Brain microvascular endothelial cell (primary cell): ENCODE measurements at places on chromosomes 11 and 22.

DNA sequence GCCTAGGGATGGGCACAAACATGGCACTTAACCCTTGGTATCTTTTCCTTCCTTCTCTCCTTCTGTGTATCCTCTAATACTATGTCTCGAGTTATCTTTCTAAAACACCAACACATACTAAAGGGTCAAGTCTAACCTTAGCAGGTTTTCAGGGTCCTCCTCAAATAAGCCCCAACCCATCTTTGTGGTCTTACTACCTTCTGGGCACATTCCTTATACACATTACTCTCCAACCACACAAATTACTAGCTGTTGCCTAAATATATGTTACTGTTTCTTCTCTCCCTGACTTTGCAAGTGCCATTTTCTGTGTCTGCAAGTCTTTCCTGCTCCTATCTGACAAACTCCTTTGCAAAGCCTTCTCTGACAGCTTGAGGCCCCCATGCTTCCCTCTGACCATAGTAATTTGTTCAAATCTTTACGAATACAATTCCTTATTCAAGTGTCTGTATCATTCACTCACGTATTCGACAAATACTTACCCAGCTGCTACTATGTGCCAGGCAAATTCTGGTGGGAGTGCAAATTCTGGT is 15.8 kb upstream of the NUP160 start:
- DNase-seq = no peak

DNA sequence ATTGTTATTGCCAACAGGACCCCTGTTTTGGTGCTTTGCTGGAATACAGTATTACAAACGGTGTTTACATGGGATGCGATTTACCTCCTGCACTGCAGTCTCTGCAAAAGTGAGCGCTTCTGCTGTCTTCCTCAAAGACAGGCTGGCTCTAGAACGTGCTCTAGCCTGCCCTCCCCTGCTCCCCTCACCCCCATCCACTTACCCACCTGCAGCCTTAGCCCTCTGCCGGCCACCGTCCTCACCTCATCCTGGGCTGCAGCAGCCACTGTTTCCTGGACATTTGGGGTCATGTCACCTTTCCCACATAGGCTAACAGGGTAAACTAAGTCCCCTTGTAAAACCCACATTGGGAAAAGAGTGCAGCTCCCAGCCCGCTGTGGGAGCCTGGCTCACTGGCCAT is 9.6 kb upstream of the PANX2 start:
- DNase-seq = no peak

GRCh38 chr11:47498584-47499152 is 49.7 kb upstream of the RAPSN start:
- no peak for DNase-seq

GRCh38 chr11:113245216-113245615 is 69.2 kb upstream of the TTC12 start:
- DNase-seq = no peak

DNA sequence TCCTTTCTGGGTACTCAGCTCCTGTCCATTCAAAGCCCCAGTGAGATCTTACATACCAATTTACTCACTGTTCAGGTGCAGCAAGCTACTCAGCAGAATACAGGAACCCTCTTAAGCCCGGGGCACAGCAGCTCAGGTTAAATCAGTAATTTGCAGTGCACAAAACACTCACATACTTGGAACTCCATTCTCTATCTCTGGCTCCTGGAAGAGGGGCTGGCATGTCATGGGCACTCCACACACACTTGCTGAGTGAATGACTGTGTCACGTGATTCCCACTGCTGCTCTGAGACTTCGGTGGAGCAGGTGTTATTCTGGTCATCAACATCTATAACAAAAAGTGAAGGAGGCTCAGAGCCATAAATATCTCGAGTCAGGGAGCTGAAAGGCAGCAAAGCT is 157.3 kb upstream of the BDNF start:
- no peak for DNase-seq

- DNase-seq = peak; percentile 43
These were observed 22.7 kb upstream of the PICALM start for GRCh38 chr11:86091566-86091965.

GRCh38 chr11:2320568-2321310 is 18.9 kb downstream of the TSPAN32 start:
- no peak for DNase-seq

- no peak for DNase-seq
These were observed 21.7 kb downstream of the GRAMD4 start for GRCh38 chr22:46641811-46642266.

DNA sequence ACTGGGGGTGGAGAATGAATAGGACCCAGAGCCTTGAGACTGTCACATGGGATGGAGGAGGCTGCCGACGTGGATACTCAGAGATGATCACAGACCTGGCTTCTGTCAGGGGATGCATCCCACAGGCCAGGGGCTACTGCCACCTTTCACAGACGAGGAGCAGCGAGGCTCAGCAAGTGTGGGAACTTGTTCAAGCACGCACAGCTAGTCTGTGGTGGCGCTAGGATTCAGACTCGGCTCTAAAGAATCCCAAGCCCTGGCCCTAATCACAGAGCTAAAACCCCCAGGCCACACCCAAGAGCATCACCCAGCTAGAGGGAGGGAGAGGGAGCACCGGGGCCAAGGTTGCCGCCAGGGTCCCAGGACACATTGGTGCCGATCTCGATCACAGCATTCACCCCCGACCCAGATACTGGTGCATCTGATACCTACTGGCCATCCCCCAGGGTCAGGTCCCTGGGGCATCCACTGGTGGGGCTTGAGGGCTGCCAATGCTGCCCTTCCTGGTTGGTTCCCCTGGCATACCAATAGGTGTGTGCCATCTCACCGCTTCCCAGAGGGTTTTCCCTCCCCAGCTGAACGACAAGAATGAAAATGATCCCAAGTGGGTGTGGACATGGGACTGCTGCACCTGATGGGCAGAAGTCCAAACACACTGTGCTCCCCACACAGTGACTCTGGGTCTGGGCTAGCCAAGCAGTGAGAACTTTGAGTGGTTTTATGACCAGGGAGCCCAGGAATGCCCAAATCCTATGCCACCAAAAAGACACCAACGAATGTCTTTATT is 6.2 kb downstream of the CHST1 start:
- DNase-seq = no peak

- DNase-seq = peak; percentile 87
These were observed 174.9 kb upstream of the C11orf87 start for GRCh38 chr11:109247071-109247470.

GRCh38 chr11:63837739-63838138 is 1.2 kb upstream of the MARK2 start:
- DNase-seq = no peak

DNA sequence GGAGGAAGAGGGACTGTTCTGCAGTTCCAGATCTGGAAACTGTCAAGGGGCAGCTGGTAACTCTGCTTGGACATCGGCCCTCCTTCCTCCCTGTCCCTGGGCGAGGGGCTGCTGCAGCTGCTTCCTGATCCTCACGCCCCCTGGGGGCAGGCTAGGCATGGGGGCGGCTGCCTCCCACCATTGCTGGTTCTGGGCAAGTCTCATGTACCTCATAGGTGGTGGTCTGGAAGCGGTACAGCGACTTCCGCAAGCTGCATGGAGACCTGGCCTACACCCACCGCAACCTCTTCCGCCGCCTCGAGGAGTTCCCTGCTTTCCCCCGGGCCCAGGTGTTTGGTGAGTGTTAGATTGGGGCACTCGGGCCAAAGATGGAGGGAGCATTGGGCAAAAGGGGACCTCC is 5.0 kb downstream of the SNX15 start:
- no peak for DNase-seq

- DNase-seq = no peak
These were observed 200.5 kb upstream of the ANO3 start for GRCh38 chr11:26131406-26131805.

- DNase-seq = no peak
These were observed 13.1 kb downstream of the SLC43A1 start for GRCh38 chr11:57502376-57502775.

DNA sequence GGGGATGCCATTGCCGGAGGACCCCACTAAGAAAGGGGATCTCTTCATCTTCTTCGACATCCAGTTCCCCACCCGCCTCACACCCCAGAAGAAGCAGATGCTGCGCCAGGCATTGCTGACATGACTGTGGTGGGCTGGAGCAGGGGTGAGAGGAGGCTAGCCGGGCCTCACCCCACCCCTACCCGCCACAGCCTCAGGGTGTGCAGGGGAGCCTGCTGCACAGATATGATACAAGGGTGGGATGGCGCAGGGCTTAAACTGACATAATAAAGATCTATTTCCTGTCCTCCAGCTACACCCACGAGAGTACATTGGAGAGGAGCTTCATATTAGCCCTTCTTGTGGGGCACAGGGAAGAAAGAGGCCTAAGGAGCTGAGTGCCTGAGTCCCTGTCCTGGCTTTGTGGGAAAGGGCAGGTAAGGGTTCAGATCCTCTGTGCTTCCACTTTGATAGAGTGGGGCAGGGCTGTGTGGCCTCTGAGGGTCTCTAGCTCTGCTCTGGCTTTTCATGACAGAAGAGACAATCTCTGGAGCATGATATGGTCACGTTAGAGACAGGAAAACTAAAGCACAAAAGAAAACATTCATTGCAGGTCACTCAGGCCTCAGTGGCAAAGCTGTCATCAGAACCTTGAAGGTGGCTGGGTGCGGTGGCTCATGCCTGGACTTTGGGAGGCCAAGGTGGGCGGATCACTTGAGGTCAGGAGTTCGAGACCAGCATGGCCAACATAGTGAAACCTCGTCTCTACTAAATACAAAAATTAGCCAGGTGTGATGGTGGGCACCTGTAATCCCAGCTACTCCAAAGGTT is 12.4 kb downstream of the UCP2 start:
- no peak for DNase-seq

DNA sequence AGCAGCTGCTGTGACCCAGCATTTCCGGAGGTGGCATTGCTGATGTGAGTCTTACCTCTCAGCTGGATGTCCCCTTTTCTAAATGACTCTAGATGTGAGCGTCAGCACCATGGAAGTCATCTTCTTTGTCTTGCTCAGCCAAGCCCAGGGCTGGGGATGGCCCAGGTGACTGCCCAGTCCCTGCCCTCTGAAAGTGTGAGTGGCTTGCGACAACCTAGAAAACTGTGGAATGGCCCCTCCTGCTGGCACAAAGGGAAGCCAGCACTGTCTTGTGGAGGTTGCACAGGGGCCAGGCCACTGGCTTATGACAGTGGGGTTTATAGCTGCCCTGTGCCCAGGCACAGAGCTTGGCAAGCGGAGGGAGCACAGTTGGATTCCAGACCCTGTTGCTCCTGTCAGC is 6.2 kb downstream of the TUB start:
- no peak for DNase-seq

GRCh38 chr22:39244136-39244495 is 666 bp downstream of the PDGFB start:
- no peak for DNase-seq

- DNase-seq = no peak
These were observed 105.4 kb upstream of the CSNK2A3 start for GRCh38 chr11:11458485-11458884.
